ENCODE measurements at places on chromosomes 3 and 15.

DNA sequence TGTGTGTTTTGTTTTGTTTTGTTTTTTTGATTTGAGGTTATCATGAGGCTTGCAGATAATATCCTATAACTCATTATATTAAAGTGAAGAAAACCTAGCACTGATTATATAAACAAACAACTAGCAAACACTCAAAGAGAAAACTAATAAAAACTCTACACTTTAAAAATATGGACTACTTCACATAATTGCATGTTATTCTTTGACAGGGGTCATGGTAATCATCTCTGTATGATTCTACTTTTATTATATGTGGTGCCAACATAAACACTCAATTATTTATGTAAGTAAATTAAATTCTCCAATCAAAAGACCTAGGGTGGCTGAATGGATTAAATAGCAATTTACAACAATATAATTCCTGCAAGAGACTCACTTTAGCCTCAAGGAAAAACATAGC lies 44.6 kb upstream of the P3H2 start:
- no peak for DNase-seq

GRCh38 chr3:42608581-42608980 lies 8.1 kb downstream of the NKTR start:
- DNase-seq = no peak

GRCh38 chr3:61541694-61542093 lies 19.7 kb upstream of the PTPRG start:
- no peak for DNase-seq

DNA sequence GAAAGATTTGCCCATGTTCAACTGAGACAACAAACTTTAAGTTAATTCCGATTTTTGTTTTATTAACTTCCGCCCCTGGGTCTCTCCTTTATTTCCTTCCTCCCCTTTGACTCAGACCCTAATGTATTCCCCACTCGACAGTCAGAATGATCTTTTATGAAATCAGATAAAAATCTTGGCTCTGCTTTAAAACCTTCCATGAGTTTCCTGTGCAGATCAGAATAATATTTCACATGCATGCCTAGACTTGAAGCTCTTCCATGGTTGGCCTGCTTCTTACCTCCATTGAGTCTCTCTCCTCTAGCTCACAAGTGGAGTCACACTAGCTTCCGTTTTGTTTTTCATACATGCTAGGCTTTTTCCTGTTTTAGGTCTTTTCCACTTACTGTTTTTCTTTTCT lies 116.8 kb upstream of the SPATA16 start:
- no peak for DNase-seq

- no peak for DNase-seq
Measured at GRCh38 chr3:58200121-58200709, 10.6 kb downstream of the DNASE1L3 start.

DNA sequence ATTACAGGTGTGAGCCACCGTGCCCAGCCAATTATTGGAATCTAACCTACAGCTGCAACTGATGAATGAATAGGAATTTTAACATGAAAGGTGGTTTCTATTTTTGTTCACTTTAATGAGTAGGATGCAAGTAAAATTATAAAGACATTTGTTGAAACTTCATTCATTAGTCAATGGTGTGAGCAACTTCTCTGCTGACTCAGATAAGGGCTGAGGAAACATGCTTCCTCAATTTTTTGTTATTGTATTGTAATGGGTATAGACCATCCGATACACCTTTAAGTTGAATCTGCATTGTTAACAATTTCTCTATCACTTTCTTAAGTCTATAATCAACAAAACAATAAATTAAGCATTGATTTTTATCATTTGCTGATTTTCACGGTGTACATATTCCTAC lies 127.8 kb downstream of the STAG1 start:
- DNase-seq = no peak

- DNase-seq = no peak
Measured at GRCh38 chr15:64235552-64235951, 72.7 kb upstream of the PPIB start.

- DNase-seq = no peak
Measured at GRCh38 chr3:34582055-34582454, 783.6 kb downstream of the PDCD6IP start.

- no peak for DNase-seq
Measured at GRCh38 chr15:80456517-80457492, 52.6 kb downstream of the ARNT2 start.

Data from hippocampal formation (tissue), 2 donors.